ENCODE measurements at places on chromosomes 1 and 21. TPM values are rescaled to one million over a fixed set of nuclear protein-coding genes. Genes with fewer than 3 reads are reported as not detected.

- no peak for DNase-seq
These were observed 7.0 kb downstream of the TMPRSS3 start for GRCh38 chr21:42388740-42389448.

KLHDC7A gene
- not detected for total RNA-seq

DNA sequence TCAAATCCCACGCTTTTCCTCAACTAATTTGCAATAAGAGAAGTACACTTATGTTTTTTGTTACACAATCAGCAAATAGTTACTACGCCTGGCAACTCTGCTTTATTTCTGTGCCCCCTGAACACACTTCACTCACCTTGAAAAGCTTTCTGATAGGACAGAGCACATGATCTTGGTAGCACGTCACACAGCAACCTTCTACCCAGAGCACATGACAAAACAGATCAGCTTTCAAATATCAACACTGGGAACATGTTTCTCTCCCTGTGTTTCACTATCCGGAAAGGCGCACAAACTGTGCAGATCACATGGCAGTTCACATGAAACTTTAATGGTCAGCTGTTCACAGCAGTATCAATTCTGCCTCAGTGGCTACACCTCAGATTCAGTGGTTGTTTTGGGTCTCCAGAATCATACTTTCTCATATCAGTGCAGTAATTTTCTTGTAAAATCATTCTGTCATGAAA is 2.2 kb downstream of the SLC19A2 start:
- peak; percentile 73 for DNase-seq

KLHL17 gene
- total RNA-seq = 2.9 TPM

- DNase-seq = no peak
These were observed 156.3 kb upstream of the C1orf87 start for GRCh38 chr1:60229821-60230220.

DNA sequence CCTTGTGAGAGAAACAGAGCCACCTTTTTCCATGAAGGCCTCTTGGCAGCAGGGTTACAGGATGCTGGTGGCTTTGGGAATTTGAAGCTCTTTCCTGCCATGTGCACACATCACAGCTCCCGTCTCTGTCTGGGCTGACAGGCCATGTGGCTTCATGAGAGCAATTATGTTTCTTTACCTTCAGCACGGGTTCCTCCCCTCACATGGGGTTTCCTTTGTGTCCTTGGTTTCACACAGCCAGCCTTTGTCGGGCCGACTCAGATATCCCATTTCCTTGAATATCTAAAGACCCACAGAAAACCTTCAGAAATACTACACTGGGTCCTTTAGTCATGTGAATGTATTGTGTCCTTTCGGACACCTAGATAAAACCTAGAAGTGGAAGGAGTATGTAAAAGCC is 7.1 kb downstream of the CLIC6 start:
- no peak for DNase-seq

OR2L2 gene
- not detected for total RNA-seq
